Activated CD4-positive, alpha-beta T cell treated with anti-CD3 and anti-CD28 coated beads, Interleukin-2, amount 50 U/mL, for 1 hour (primary cell): ENCODE measurements at places on chromosomes 7 and 10.

GRCh38 chr7:71491336-71491735 is 359.4 kb downstream of the GALNT17 start:
- no peak for DNase-seq

DNA sequence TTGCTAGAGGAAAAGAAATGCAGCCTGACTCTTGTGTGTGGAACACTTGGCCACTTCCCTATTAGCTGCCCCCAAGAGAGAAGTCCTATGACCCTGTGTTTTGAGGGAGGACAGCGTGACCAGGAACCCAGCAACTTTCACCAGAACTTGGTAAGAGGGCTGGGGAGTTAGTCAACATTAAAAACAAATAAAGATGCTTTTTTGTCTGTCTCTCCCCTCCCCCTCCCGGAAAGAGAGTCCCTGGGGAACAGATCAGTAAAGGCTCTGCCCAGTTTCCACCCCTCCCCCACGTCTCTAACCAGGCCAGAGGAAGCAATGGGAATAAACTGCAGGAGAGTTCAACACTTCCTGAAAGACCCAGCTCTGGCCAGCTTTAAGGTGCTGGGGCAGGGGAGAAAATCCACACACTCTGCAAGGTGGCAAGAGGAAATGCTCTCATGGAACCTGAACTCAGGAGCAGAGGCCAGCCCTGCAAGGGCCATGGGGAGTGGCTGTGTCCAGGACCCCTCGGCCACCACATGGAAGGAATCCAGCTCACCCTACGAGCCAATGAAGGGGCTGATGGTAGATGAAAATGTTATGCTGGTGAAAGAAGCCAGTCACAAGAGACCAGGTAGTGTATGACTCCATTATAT is 21.5 kb downstream of the SH3PXD2A start:
- DNase-seq: no peak

- DNase-seq: no peak
These were observed 88.5 kb upstream of the DIP2C start for GRCh38 chr10:777913-778479.

DNA sequence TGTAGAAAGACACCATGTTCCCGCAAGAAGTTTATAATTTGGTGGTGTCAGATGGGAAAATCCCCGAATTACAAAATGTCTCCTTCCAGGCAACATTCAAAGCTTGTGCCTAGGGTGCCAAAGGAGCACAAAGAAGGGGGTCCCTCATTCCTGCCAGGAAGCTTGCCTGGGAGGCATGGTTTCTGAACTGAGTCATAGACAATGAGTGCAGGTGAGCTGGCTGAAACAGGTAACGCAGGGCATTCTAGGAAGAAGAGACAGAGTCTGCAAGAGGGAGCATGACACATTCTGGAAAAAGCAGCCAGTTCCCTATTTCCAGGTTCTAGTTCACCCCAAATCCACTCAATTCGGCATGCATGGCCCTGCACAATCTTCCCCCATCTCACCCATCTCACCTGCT is 11.9 kb upstream of the CALU start:
- DNase-seq: no peak

DNA sequence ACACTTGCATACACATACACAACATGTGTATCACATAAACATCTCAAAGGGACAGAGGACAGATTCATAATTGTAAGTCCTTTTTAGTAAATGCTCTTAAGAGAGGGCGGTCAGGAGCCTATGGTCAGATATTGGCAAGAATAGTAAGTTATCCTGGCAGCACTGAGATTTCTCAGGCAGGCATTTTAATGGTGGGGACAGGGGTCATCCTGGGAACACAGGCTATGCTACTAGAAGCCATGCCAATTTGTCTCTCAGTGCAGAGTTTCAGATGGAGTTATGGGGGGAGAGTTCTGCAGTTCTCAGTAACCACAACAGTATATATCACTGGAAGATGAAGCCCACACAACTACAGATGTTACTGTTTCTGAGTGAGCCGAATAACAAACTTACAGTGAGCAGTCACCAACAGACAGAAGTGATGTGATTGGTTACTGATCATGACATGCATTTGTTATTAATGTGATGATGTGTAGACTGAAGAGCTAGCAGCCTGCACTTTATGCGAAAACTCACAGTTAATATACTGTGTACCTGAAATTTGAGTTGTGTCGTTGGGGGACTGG is 16.4 kb downstream of the ZNF487 start:
- no peak for DNase-seq

DNA sequence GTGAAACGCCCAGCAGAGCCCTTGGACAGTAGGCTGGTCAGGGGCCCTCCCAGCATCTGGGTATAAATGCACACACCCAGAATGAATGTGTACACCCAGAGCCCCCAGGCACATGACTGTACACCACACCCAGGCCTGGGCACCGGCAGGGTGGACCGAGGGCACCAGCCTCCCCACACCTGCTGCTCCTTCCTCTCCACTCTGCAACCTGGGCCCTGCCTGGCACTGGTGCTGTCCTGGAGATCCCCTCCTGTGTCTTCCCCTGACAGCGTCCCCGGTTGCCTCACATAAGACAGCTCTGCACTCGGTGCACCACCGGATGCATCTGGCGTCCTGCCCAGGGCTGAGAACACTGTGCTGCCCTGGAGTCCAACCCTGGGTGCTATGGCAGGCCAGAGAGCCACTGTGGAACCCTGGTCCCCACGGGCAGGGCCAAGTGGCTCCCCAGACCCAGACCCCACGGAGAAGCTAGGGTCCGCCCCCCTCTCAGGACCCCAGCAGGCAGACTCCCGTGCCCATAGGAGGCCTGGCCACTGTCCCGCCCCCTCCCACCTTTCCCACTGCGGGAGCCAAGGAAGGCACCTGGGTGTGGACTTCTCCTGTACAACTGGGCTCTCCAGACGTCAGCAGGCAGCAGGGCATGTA is 6.6 kb downstream of the RASGEF1A start:
- no peak for DNase-seq

GRCh38 chr10:95133016-95133752 is 60.9 kb upstream of the ACSM6 start:
- peak; percentile 47 for DNase-seq

DNA sequence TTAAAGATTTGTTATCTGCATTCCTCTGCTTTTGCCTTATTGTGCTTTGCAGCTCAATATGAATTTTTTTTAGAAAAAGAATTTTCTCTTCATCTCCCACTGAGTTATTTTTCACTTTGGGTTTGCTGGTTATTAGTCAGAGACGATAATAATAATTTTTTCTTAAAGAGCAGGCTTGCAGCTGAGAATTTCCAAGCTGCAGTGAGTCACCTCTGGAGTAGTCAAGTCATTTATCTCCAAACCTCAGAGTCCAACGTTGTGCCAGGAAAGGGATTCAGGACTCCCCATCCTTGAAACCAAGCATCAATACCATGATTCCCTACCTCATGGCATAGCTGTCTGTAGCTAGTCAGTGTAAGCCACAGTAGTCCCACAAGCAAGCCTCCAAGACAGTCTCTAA is 15.2 kb upstream of the EGR2 start:
- no peak for DNase-seq

- no peak for DNase-seq
These were observed 54.3 kb downstream of the BMPER start for GRCh38 chr7:33959676-33960075.

- no peak for DNase-seq
These were observed 51.7 kb upstream of the COL13A1 start for GRCh38 chr10:69750011-69750373.

GRCh38 chr10:12471135-12471534 is 121.8 kb downstream of the CAMK1D start:
- no peak for DNase-seq

DNA sequence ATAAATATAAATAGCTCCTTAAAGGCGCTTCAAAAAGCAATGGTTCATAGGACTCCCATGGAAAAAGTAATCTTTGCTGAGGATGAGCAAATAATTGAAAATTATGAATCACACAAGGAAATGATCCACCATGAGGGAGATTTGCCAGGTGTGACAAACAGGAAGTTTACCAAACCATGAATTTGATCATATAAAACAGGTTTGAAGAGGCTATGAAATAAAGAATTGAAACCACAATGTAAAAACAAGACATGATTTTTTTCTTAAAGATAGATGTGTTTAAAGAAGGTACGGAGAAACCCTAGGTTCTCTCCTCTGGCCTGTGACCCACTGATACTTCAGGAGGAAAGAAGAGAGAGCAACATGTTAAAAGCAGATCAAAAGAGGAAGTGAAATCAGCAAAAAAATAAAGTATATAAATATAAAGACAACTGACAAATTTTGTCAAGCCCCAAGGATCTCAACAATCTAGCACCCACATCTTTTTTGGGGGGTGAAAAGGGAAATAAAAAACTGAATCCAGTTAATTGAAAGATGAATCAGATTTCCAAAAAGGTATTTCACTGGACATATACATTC is 111.3 kb upstream of the ASAH2 start:
- DNase-seq: no peak

GRCh38 chr10:73263693-73264347 is 11.4 kb upstream of the MRPS16 start:
- no peak for DNase-seq

DNA sequence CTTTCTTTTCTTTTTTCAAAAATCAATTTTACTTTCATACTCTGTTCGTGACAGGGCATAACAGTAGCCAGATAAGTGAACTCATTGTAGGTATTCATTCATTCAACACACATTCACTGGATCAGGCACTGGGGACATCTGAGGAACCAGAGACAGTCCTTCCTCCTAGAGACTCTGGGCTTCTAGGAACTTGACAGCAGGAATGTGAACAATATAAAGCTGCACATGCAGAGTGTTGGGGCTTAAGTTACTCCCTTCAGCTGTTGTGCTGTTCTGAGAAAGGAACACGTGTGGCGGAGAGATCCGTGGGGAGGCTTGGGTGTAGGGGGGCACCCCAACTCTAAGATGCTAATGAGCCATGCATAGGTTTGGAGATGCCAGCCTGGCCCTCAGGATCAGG is 120.4 kb downstream of the PKD1L1 start:
- no peak for DNase-seq

GRCh38 chr7:116399819-116400218 is 99.7 kb upstream of the CAV2 start:
- no peak for DNase-seq

- DNase-seq: no peak
These were observed 25.7 kb downstream of the COG5 start for GRCh38 chr7:107538001-107538400.

DNA sequence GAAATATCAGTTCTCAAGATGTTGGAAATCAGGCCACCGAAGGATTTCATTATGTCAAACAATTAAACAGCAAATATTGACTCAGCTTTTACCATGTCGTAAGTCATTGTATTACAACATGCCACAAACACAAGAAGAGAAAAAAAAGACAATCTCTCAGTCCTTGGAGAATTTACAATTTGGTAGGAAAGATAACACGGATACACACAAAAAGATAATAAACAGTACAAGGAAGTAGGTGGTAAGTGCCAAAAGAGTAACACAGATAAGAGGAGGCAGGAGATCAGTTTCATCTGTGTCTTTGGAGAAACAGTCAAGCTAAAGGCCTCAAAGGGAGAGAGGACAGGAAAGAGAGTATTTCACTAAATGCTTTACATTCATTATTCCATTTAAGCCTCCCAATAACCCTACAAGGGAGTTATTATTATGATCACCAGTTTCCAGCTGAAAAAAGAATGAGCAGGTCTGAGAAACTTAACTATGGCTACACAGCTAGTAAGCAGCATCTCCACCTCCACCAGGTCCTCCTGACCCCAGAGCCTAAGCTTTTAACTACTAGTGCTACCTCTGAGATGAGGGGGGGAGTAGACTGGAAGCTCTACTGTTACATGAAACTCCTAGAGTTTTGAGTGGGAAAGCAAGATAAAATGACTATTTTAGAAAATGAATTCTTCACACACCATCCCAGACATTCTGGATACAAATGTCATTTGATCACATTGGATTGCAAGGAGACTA is 13.9 kb upstream of the DNAJC1 start:
- DNase-seq: no peak

GRCh38 chr7:28466341-28466740 is 54.0 kb downstream of the CREB5 start:
- DNase-seq: no peak

DNA sequence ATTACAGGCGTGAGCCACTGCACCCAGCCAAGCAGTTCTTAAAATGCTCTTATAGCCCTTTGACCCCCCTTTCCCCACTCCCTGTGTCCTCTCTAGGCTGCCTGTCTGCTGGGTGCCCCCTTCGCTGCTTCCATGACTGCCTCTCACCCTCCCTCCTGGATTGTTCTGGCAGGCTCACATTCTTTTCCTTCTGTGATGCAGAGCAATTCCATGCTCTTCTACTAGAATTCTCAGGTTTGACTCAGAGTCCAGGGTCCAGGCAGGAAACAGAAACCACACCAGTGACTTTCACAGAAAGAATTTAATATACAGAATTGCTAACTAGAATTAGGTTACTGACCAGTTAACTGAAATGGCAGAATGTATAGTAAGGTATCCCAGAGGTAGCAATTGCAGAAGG is 244.8 kb downstream of the BAMBI start:
- DNase-seq: no peak
